NCI-H1436 (cell line): ENCODE measurements at places on chromosomes 16 and 17.

DNA sequence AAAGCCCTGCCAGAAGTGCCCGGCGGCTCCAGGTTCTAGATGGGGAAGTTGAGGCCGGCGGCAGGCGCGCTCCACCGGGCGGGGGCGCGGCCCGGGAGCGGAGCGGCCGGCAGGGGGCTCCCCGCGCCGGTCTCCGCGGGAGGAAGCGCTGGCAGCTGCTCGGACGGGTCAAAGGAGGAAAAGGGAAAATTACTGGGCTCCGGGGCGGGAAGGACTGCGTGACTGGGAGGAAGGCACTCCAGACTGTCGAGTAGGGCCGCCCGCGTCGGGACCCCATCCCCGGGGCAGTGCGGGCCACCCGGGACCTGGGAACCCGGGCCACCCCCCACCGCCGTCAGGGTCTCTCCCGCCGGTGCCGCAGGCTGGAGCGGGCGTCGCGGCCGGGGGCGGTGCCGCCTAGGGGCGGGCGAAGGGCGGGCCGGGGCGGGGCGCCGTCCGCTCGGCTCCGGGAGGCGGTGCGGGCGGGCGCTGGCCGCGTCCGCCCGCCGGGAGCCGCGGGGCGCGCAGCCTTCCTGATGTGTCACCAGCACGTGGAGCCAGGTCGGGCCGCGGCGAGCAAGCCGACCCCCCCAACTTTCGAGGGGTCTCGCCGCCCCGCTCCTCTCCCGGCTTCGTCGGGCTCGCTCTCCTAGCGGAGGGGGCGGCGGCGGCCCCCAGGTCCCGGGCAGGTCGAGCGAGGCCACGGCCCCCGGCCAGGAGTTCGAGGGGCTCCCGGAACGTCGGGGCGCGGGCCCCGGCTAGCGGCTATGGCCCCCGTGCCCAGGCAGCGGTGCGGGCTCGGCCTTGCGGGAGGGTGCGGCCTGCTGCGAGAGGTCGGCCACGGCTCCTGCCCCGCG lies 167.5 kb downstream of the RAB11FIP4 start:
- peak; percentile 63 for DNase-seq

- DNase-seq: no peak
Observed at GRCh38 chr17:42107124-42107523, 5.4 kb downstream of the DHX58 start.

DNA sequence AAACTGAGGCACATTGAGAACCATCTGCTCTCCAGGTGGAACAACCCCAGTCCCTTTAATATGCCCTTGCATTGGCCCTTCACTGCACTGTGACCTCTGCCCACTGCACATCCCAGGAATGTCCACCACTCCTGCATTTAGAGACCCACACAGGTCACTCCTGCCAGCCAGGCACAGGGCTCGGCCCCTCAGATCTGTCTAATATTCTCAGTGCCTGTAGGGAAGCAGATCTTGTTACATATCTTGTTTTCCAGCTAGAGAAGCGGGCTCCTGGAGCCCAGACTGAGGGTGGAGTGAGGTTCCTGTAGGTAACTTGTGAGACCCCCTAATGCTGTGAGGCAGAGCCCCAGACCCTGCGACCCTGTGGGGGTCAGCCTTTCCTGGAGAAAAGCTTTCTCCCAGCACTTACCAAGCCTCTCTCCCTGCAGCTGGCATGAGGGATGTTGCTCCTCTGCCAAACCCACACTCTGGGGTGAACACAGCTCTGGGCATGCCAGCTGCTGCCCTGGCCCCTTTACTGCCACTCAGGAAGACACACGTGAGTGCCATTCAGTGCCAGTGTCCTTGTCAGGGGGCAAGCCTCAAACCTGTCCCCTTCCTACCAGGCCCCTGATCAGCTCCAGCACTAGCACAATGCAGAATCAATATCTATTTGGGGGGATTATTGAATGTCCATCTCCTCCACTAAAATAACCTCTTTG lies 40.3 kb upstream of the CRHR1 start:
- DNase-seq: no peak

GRCh38 chr17:45018848-45019711 lies 32.4 kb downstream of the DCAKD start:
- peak; percentile 51 for DNase-seq

DNA sequence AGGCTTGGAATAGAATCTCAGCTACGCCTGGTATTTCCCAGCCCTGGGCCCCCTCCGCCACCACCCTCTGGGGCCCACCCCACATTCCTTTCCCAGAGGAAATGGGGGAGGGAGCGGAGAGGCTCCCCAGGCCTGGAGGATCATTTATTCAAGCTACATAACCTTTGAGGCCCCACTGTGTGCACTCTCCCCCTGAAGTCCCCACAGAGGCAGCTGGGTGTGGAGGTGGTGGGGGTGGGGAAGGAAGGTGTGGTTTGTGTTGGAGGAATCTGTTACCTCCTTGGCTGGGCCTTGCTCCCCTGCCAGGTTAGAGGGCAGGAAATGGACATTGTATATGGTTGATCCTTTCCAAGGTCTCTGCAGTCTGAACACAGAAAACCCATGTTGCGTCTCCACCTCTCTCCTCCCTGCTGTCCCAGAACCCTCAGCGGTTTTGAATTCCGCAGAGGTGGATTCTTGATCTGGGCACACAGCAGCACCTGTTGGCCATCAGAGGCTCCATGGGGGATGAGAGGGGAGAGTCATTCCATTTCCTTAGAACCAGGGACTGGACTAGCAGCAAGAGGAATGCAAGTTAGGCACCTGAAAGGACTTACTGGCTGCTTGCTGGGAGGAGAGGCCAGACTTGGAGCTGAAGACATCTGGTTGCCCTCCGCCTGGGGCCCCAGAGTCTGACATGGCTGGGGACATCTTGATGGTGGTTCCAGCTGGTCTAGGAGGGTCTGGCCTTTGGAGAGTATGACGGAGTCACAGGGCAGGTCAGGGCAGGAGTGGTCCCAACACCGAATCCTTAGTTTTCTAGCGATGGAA lies 23.0 kb downstream of the ARHGAP23 start:
- no peak for DNase-seq

DNA sequence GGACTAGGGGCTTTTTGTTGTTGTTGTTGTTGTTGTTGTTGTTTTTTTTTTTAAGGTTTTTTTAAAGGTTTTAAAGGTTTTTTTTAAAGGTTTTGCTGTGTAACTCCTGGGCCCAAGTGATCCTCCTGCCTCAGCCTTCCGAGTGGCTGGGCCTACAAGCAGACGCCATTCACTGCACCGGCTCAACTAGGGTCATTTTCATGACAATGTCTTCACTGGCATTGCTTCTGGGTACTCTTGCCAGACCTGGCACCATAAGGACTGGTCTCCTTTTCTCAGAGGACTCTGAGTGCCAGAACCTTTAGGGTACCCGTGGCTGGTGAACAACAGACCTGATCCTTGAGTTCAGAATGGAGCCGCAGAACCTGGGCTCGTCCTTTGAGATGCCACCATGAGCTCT lies 20.4 kb downstream of the POLR3E start:
- no peak for DNase-seq

- DNase-seq: no peak
Observed at GRCh38 chr16:6362321-6362720, 970.3 kb upstream of the RBFOX1 start.

GRCh38 chr17:76528528-76529223 lies 8.8 kb downstream of the CYGB start:
- DNase-seq: no peak

DNA sequence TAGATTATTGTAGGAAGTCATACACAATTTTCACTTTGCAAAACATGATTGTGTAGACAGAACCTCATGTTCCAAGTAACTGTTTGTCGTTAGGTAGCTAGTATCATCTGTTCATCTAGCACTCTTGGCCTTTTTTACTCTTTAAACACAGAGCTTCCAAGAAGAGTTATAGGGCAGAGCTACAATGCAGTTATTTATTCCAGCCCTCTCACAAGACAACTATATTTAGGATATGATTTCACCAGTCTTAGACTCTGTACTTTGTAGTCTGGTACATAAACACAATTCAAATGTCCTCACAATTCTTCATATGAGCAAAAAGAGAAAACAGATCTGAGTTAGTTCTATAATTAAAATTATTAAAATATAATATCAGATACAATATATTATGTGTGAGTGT lies 37.9 kb downstream of the KCNJ2 start:
- no peak for DNase-seq

- DNase-seq: no peak
Observed at GRCh38 chr16:86631444-86631843, 53.1 kb downstream of the FOXL1 start.

GRCh38 chr17:65191811-65192740 lies 54.9 kb downstream of the RGS9 start:
- DNase-seq: no peak

DNA sequence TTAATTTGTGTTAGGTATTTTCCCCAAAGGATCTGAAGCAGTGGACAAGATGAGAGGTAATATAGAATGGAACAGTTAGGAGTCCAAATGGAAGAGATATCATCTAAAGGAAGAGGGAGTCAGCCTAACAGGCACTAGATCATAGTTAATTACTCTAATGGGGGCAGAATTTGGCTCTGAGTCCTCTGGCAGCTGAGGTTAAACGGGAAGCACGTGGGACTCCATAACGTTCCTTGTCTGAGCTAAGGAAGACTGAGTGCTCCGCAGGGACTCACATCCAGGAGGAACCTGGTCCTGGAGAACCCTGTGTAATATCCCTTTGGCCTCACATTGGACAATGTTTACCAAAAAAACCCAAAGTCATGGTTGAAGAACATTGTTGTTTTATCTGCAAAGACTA lies 46.6 kb upstream of the TEX2 start:
- DNase-seq: no peak

GRCh38 chr16:12497526-12497925 lies 306.2 kb downstream of the CPPED1 start:
- DNase-seq: no peak

DNA sequence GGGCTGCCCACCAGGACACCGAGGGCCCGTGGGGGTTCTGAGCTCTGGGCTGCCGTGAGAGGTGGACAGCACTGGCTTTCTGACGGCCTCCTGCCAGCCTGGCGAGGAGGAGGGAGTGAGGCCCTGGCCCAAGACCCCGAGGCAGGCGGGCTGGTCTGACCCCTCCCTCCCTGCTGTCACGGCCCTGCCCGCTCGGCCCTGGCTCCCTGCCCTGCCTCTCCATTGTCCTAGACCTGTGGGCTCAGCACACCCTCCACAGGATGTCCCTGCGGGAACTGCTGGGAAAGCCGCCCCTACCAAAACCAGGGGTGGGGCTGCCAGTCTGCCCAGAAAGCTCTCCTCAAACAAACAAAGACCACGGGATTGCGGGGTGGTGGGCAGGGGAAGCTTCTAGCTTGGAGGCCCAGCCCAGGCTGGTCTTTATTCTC lies 20.7 kb downstream of the SPNS2 start:
- DNase-seq: no peak

- no peak for DNase-seq
Observed at GRCh38 chr17:68820825-68821481, 134.2 kb downstream of the ABCA8 start.

DNA sequence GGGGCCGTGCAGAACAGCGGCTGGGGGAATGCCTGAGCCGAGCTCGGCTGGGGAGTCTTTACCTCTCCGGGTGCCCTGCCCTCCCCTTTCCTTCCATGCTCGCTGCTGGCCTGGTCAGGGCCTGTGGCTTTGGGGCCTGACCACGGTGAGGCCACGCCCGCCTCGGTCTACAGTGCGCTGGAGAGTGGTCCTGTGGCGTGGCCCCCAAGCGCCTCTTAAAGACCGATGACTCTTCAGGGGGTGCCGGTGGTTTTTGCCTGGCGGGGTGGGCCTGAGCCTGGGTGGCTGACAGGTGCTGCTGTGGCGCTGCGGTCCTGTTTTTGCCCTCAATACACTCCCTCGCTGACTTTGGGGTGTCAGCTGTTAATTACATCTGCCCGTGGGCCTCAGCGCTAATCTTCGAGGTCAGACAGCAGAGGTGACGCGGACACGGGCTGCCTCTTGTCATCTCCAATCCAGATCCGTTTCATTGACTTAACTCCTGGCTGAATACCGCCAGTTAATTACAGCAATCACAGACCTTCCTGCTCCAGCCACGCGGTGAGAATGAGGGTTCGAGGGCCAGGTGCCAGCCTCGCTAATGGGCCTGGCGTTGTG lies 29.7 kb downstream of the GSE1 start:
- peak; percentile 63 for DNase-seq

GRCh38 chr16:25916037-25916436 lies 224.3 kb downstream of the HS3ST4 start:
- DNase-seq: no peak

DNA sequence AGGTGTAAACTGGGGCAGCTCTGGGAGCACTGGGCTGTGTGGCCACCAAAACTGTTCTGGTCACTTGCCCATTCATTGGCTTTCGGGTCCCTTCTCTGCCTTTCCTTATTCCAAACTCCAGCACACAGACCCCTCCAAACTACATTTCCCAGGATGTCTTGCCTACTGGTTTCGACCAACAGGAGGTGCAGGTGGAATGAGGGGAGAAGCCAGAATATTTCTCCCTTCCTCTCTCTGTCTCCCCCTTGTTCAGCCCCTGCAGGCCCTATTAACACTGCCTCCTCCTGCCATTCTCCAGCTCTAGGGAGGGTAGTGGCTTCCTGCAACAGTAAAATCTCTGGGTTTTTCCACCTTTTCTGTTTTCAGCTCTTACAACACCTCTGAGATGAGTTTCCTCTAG lies 13.2 kb upstream of the NAGPA start:
- DNase-seq: no peak

- peak; percentile 42 for DNase-seq
Observed at GRCh38 chr16:25988084-25988483, 296.3 kb downstream of the HS3ST4 start.

DNA sequence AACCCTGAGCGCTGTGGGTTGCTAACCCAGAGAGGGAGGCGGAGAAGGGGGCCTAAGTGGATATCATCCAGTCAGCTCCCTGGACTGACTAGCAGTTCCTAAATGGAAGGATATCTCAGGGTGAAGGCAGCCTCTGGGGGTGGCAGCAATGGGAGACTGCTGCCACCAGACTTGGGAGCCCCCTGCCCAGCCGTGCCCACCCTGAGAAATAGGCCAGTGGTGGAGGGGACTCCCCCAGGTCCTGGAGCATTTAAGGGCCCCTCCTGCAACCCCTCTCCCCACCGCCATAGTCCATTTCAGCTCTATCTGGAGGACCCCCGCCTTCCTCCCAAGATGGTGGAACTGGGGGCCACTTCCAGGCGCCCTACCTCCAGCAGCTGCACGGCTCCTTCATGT lies 8.4 kb downstream of the TSPOAP1 start:
- no peak for DNase-seq

GRCh38 chr16:79816081-79816497 lies 215.6 kb upstream of the MAF start:
- DNase-seq: no peak

- no peak for DNase-seq
Observed at GRCh38 chr16:22326771-22327445, 29.7 kb downstream of the POLR3E start.

- no peak for DNase-seq
Observed at GRCh38 chr17:79349506-79350400, 261.1 kb downstream of the RBFOX3 start.

- DNase-seq: no peak
Observed at GRCh38 chr16:68636064-68636560, 9.0 kb upstream of the CDH3 start.
